ENCODE measurements at places on chromosomes 3 and 15.

DNA sequence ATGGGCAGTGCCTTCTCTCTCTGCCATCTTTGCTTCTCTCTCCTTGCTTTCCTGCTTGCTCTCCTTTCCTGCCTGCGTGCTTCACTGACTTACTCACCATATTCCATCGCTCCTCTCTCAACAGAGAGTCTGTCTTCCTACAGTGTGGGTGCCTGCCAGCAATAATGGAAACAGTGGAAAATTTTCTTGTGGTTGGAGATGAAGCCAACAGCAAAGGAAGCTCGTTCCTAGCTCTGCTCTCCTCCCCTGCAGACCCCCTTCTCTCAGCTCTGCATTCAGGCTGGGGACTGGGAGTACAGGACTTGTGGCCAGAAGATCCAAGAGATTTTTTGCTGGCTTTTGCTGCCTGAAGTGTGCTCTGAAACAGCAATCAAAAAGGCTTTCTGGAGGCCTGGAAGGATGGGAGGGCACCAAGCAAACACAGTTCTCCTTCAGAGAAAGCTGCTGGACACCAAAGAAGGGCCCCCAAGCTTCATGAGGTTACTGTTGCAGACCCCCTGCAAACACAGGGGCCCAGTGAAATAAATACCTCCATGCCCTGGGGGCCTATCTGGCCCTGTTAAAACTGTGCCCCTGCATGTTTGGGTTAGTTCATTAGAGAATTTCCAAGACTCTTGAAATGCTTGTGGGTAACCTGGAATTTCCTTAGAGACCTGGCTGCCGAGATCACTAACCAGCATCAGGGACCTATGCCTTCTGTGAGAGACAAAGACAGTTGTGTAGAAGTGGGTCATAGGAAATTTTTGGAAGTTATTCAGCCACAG, 149.9 kb upstream of the RASGRP1 start:
- no peak for DNase-seq

DNA sequence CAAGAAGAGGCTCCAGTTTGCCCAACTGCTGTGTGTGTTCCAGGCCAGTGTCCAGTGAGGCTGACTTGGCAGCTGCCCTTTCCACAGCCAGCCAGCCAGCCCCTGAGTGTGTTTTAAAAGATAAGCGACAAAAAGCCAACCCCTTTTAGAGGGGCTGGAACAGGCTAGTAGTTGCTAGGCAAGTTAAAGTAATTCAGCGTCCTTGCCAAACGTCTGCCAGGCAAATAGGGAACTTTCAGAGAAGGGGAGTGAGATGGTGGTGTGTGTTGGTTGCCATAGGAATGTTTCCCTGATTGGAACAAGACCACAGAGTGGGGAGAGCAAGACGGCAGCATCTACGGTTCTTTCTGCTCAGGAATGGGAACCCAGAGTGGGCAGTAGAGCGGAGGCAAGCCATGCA, 86.3 kb downstream of the TMEM108 start:
- DNase-seq: no peak

GRCh38 chr3:100155128-100155527, 40.8 kb upstream of the FILIP1L start:
- no peak for DNase-seq

DNA sequence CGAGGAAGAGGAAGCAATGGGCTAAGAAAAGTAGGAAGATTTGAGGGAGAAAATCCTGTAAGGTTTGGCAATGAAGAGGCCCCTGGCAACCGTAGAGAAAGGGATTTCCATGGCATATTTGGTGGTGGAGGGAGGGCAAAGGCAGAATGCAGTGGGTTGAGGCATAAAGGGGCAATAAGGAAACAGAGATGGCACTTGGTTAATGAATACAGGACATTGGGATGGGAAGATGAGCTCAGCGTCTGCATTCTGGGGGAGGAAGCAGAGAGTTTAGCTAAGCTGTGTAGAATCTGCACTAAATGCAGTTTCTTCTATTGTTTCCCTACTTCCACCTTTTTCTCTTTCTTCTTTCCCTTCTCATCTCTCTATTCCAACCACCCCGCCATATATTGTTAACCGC, 83.6 kb downstream of the LRTM1 start:
- no peak for DNase-seq

GRCh38 chr15:29162411-29162810, 107.2 kb downstream of the NSMCE3 start:
- no peak for DNase-seq

Data from stimulated activated CD4-positive, alpha-beta T cell treated with anti-CD3 and anti-CD28 coated beads, Interleukin-15, amount 100 ng/mL, for 48 hours (primary cell).